ENCODE measurements at places on chromosomes 11 and 22.
A peak's percentile ranks its signal among the peaks of the same experiment; 100 is the strongest.

- no peak for DNase-seq
These were observed at the start of gene SRSF8 for GRCh38 chr11:95066716-95067038. Gene SRSF8, plus strand, starts transcription at chr11:95066919. Its CDS starts 308 bp downstream, at chr11:95067227.

- peak; percentile 86 for DNase-seq
These were observed 1.1 kb downstream of the CALCB start for GRCh38 chr11:15074206-15075161.

- DNase-seq: no peak
These were observed 35.6 kb downstream of the LIMK2 start for GRCh38 chr22:31247726-31248125.

DNA sequence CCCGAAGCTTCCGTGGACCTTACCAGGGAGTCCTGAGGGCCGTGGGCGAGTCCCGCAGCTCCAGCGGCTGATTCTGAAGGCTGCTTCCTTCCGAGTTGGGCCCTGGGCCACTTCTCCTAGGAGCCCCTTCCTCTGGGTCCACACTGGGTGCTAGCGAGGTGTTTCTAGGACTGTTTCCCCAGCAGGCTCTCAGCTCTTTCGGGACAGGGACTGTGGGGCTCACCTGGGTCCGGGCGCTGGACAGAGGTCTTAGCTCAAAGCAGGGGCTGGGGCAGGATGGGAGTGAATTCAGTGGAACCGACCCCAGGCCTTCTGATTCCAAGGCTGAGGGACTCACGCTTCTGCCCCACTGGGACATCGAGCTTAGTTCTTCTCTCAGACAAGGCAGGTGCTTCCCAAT is 29.3 kb upstream of the CSNK1E start:
- DNase-seq: no peak

GRCh38 chr22:30186041-30186440 is 60.5 kb downstream of the LIF start:
- DNase-seq: peak; percentile 60

DNA sequence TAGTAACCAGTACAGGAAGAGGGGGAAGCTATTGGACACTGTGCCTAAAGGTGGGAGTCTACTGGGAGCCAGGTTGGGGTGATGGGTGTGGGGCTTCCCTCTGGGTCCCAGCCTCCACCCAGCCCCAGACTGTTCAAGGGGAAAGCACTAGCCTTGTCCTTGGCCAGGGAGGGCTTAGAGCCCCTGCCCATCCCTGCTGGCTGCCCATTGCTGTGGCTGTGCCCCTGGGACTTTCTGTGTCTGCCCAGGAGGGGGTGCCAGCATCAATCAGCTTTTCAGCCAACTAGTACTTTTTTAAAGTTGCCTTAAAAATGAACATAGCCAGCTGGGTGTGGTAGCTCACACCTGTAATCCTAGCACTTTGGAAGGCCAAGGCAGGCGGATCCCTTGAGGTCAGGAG is 19.9 kb downstream of the INCENP start:
- no peak for DNase-seq

DNA sequence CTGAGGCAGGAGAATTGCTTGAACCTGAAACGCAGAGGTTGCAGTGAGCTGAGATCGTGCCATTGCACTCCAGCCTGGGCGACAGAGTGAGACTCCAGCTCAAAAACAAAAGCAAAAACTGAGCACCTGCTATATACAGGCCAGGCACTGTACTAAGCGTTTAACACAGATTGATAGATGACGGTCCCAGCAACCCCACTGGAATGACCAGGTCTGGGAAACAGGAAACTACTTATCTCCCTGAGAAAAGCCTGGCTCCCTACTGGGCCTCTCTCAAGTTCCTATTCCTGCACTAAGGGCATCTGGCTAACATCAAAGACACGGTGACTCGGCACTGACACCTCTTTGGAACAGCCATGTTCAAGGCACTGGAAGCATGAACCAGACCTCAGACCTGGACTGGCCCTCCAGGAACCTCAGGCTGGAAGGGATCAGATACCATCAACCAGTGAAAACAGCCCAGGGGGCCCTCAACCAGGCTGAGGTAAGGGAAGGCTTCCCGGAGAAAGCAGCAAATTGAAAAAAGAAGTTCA is 16.6 kb downstream of the ARAP1 start:
- DNase-seq: no peak

DNA sequence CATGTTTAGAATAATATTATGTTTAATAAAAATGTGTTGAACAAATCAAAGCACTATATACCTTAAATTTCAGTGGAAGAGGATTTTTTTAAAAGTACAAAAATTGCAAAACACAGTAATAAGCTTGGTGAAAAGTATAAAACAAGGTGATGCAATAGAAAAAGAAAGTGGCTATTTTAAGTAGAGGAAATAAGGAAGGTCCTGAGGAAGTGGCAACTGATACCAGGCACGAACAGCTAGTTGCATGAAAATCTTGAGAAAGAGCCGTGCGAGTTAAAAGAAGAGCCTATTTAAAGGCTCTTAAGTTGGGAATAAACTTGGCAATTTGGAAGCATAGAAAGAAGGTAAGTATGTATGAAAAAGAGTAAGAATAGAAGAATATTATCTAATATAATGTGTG is 1679.3 kb downstream of the LRRC4C start:
- DNase-seq: no peak

DNA sequence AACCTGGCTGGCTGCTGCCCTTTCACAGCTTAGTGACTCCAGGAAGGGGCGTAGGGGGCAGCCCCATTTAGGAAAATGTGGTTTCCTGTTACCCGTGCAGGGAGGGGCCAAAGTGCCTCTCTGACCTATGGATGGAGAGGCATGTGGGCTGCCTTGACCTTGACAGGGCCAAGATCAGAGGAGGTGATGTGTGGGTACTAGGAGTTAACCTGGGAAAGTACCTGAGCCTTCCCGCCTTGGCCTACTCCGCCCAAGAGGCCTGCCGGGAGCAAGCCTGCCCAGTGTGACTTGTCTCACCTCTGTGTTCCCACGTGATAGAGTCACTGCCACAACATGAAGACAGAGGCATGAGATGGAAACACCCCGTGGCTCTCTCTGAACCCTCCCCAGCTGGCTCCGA is 33.4 kb downstream of the GRAMD4 start:
- no peak for DNase-seq

- DNase-seq: no peak
These were observed 12.6 kb upstream of the MMP20 start for GRCh38 chr11:102637731-102638130.

- DNase-seq: no peak
These were observed 6.6 kb downstream of the LMNTD2 start for GRCh38 chr11:553988-554340.

GRCh38 chr11:16936643-16937042 is 77.6 kb downstream of the PLEKHA7 start:
- DNase-seq: no peak

- no peak for DNase-seq
These were observed 42.1 kb upstream of the MMP7 start for GRCh38 chr11:102572554-102573220.

- DNase-seq: no peak
These were observed 77.4 kb downstream of the SWAP70 start for GRCh38 chr11:9741260-9741659.

DNA sequence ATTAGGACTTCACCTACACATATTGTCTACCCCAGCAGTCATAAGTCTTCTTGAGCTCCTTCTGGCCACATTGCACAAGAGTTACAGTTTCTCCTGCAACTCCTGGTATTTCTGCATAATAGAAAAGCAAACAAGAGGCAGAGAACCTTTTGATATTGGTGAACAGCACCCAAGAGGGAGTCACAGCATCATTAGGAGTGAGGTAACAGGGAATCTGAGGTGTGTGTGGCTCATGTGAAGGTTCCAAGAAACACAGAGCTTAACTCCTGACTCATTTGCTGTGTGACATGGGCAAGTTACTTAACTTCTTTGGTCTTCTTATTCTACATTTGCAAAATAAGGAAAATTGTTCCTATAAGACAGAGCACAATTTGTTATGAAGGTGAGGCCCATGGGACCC is 374.6 kb downstream of the INSC start:
- DNase-seq: no peak

DNA sequence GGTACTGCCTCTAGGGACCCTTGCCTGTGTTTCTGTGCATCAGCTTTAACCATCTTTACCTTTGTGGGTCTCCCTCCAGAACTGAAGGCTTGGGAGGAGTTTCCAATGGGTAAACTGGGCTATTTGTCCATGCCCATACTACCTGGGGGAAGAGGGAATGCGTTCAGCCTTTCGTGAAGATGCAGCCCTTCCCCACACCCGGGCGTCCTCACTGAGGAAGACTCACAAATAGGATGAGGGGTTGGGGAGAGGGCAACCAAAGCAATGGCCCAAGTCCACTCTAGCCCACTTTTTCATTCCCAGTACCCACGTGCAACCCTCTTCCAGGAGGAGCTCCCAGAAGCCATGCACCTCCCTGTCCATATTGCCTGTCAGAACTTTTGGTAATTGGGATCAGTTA is 61.8 kb upstream of the ADA2 start:
- DNase-seq: no peak

DNA sequence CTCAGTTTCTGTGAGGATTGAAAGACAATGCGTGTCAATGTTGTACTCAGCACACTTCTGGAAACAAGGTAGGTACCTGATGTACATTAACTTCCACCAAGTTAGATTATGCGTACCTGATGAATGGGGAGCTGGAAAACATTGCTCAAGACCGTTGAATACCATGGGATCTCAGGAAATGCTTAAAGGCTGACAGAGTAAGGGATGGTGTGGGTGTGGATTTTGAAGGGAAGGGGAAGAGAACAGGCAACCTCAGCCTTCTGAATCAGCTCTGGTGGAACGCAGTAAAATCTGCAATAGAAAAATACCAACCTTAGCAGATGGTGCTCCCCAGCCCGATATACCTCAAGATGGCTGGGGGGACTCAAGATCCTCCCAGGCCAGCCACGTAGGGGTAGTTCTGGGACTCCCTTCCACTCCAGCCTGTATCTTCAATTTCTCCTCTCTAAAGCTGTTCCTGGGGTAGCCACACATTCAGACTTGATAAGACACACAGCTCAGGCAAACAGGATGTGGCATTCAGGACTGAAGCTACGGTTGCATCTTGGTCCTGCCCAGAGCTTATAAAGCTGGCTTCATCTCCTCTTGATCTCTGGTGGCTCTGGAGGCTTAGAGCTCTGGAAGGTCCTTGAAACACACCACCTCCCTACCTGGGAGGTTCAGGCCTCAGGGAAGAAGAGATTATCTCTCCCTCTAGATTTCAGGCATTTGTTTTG is 111.8 kb downstream of the CTNND1 start:
- DNase-seq: no peak

GRCh38 chr11:57476757-57477506 is 16.6 kb downstream of the RTN4RL2 start:
- no peak for DNase-seq

- no peak for DNase-seq
These were observed 45.1 kb upstream of the FBXO3 start for GRCh38 chr11:33819278-33820035.

DNA sequence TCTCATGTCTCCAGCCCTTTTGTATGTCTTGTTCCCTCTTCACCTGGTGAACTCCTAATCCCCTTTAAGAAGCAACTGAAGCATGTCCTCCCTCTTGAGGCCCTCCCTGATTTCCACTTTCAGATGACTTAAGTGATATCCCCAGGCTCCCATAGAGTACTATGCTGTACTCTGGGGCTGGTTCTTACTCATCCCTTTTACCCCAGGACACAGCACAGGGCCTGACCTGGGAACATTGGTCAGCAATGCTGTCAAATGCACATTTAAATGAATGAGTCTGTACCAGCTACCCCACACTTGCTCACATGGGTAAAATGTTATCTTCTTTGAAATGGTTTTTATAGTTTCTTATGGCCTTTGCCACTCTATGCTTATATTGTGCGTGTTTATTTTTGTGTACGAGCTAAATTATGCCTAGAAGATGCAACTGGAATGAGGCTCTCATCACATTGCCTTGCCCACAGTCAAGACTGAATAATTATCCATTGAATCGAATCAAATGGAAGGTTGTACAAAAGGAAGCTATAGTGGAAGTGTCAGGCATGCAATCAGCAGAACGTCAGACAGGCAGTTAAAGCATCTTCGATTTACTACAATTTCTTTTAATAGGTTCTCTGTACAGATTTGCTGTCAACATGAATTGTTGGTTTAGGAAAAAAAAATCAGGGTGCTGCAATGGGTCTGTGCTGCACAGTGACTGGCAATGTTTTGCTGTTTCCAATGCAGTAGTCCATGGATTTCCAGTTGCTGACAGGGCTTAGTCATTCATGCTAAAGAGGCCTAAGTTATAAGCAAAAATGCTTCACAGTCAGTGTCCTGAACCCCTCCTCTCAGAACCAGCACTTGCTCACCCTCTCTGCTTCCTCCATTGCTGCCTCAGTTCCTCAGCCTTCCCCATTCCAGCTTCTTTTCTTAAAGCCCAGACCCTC is 79.5 kb downstream of the PARVA start:
- no peak for DNase-seq

GRCh38 chr22:33062361-33062760 is 4.2 kb upstream of the SYN3 start:
- no peak for DNase-seq

DNA sequence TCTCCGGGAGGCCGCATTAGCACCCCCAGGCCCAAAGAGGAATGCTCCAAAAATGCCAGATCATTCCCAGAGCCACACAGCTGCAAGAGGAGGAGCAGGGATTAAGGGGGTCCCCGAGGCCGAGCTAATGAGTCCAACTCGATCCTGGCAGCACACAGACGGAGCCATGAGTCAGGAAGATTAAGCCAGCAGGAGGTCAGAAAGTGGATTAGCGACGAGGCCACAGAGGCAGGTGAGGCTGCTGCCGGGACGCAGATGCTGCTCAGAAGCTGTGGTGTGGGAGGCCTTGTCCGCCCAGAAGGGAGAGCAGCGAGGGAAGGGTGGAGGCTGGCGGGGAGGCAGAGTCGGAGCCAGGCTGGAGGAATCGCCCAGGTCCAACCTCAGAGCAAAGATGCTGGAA is 120.5 kb downstream of the SHANK2 start:
- DNase-seq: no peak

GRCh38 chr11:116177521-116178210 is 595.1 kb downstream of the BUD13 start:
- no peak for DNase-seq

DNA sequence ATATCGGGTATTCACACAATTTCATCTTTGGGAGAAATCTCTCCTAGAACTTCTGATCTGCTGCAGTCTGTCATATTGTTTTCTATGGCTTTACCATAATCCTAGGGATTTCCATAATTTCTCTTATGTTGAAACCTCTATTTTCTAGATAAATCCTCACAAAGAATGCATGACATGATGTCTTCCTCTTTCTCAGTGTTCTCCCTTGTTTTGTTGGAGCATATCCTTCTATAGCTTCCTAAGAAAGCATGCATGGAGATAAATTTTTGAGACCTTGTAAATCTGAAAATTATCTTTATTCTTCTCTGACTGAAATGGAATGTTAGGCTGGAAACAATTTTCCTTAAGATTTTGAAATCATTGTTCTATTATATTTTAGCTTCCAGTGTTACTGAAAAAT is 115.5 kb downstream of the WNT11 start:
- no peak for DNase-seq

GRCh38 chr11:67291481-67292381 is 2.6 kb downstream of the ANKRD13D start:
- DNase-seq: no peak

Measured in NCI-H1930 (cell line).